Spinal cord (tissue), 10 donors: ENCODE measurements at places on chromosomes 12 and 14. TPM values are rescaled to one million over a fixed set of nuclear protein-coding genes. Genes with fewer than 3 reads are reported as not detected.

SLC25A21 gene
- 2.7 TPM for polyA plus RNA-seq

ACOT4 gene
- polyA plus RNA-seq: 1.8 TPM

OR6C75 gene
- 0.11 TPM for polyA plus RNA-seq

FAM90A1 gene
- polyA plus RNA-seq: 5.3 TPM

CNTN1 gene
- 287 TPM for polyA plus RNA-seq

CCDC177 gene
- 4.3 TPM for polyA plus RNA-seq

NAA30 gene
- 25.5 TPM for polyA plus RNA-seq
